ENCODE measurements at places on chromosomes 7 and 10.

DNA sequence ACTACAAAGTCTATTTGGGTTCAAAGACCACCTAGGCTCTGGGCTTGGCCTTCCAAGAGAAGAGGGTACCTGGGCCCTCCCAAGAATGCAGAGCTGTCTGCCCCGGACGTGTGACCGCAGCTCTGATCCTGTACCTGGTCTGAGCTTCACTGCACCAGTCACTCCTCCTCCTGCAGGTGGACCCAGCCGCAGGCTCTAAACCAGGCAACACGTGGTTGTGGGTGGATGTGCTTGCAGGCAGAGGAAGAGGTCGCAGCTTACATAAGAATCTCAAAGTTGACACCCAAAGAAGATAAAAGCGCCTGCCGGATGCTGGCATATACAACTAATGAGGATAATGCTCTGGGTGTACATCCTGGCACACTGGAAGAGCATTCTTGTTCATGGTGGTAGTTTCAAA lies 9.4 kb upstream of the PFKP start:
- DNase-seq, result no peak

- no peak for DNase-seq
Observed at GRCh38 chr10:5913736-5914135, 23.7 kb downstream of the FBH1 start.

DNA sequence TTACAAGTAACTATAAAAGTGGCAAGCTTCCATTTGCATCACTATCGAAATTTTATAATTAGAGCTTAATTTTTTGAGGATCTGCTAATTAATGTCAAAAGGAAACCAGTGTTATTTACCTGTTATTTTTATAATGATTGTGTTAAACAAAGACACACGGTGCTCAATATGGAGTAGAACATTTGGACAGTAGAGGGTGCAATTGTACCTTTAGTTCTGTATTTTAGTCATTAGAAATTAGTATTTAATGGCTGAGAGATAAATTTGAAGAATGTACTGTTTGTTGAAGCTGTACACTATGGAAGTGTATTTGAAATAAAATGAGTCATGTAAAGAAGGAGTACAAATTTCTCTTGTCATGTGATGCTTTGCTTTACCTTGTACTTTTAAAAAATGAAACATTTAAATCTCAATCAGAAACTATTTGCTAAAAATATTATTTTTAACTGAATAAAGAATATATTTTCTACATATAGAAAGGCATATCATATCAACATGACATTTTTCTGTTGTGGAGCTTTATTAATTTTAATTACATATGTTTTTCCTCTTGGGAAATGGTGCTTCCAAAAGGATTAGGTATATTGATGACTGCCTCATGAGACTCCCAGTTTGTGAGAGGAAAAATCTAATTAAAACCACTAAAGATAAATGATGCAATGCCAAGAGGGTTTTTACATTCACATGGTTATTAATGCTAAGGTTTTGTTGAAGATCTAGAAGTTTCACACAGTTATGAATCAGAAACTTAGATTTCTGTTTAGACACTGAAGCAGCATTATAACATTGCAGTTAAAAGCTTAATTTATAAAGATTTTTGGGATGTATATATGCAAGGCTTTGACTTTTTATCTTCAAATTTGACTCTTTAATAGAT lies 10.4 kb upstream of the PRKG1 start:
- DNase-seq, result no peak

GRCh38 chr10:119375574-119376272 lies 166.8 kb downstream of the RGS10 start:
- DNase-seq, result no peak

GRCh38 chr10:125159932-125160855 lies at the start of gene CTBP2:
Gene CTBP2, minus strand, starts transcription at chr10:125160563.
- DNase-seq, result no peak

DNA sequence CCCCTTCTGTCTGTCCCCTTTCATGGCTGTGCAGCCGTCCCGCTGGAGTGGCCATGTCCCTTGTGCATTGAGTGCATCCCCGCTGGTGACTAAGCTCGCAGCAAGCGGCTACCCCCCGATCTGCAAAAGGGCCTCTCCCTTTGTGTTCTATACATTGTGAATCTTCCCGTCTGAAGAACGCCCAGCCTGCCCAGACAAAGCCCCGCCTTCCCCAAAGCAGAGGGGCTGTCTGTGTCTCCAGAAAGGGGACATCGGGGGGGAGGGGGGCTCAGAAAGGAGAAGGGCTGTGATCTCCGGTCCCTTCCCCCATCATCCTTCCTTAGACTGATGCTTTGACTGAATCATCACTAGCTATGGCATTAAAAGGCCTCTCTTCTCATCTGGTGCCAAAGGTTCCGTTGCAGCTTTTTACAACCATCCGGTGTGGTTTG lies 11.9 kb downstream of the NPTX2 start:
- DNase-seq, result no peak

- DNase-seq, result no peak
Observed at GRCh38 chr10:122468926-122469781, 7.8 kb downstream of the HTRA1 start.

- no peak for DNase-seq
Observed at GRCh38 chr7:159035571-159036073, 109.0 kb downstream of the VIPR2 start.

DNA sequence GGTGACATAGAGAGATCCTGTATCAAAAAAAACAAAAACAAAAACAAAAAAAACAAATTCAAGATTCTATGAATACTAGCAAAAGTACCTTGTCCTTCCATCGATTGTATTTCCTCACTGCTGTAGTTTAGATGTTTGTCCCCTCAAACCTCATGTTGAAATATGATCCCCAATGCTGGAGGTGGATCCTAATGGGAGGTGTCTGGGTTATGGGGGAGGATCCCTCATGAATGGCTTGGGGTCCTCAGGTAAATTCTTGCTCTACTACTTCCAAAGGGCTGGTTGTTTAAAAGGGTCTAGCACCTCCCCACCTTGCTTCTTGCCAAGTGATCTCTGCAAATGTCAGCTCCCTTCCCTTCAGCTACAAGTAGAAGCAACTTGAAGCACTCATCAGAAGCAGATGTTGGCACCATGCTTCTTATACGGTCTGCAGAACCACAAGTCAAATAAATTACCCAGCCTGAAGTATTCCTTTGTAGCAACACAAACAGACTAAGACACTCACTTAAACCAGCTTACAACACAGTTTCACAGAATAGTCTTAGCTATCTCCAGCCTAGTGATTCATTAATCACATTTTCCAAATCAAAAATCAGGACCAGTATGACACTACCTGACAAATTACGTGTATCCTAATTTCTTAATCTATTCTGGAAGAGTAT lies 20.7 kb downstream of the ABI1 start:
- DNase-seq, result no peak

DNA sequence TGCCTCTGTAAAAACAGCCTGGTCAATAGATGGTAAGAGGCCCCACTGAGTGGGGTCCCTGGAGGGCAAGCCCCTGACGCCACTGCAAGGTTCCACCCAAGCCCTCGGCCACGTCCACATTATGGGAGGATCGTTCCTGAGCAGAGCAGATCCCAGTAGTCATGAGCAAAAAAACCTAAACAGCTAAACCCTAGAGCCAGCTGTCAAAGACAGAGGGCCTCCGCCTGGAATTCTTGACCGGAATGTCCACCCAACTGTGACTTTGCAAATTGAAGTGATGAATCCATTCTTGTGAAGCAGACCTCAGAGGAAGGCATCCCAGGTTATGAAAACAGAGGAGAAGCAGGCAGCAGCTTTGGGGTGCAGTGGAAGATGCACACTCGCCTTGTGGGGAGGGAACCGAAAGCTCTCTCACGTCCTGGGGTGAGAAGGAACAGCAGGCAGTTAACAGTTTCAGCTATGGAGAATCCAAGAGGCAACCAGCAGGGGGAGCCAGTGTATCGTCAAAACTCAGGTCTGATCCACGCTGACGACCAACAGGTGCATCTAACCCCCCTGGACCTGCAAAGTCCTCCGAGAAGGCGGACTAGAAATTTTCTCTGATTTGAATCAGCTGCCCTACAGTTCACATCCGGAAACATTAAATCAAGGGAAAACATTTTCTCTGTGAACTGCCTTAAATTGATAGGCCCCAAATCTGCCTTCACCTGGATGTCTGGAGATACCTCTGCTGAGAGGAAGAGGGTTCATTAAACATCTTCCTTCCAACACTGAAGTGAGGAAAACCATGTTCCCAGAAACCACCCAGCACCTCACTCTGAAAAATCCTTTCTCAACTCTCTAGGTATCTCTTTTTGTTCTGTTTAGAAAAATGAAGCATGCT lies 139.1 kb upstream of the PFKP start:
- DNase-seq, result no peak

All from NCI-H2081 treated with DMSO at 0.1 percent for 48 hours (cell line).